ENCODE measurements at places on chromosomes 3 and 15.
A peak's percentile ranks its signal among the peaks of the same experiment; 100 is the strongest.

DNA sequence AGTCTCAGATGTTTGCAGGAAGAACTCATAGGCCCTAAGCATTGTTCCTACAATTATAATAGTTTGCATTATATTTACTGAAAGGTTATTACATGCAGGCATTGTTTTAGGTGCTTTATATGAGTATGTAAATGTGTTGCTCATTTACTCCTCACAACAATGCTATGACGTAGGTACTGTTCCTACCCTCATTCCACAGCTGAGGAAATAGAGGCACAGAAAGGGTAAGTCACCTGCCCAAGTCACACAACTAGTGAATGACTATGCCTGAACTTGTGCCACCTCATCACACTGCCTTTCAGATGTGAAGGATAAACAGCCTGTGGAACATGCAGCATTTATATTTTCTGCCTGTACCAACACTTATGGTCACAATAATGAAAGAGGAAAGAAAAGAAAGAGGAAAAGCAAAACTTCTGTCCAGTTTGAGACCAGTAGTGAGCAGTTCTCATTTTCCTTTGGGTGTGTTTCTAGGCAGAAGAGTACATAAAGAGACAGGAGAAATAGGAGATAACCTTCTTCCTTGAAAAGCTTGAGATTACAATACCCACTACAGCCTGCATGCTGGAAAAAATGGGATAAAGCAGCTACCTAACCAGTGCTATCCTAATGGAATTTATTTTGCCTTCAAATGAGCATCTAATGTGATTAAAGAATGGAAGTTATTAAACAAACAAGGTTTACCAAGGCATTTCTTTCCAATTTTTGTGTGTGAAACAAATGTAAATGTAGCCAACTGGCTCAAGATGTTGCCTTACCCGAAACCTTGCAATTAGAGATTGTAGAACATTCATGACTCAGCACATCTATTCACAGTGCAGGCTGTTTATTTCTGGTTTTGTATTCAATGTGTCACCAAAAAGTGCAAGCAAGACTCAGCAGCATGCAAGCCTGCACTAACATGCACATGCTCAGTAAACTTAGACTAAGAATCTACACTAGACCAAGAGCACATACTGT, 20.5 kb upstream of the ENTPD3 start:
- DNase-seq = no peak

- no peak for DNase-seq
These were observed 35.1 kb downstream of the HMG20A start for GRCh38 chr15:77455696-77456321.

GRCh38 chr15:39273717-39274411, 307.0 kb upstream of the THBS1 start:
- no peak for DNase-seq

DNA sequence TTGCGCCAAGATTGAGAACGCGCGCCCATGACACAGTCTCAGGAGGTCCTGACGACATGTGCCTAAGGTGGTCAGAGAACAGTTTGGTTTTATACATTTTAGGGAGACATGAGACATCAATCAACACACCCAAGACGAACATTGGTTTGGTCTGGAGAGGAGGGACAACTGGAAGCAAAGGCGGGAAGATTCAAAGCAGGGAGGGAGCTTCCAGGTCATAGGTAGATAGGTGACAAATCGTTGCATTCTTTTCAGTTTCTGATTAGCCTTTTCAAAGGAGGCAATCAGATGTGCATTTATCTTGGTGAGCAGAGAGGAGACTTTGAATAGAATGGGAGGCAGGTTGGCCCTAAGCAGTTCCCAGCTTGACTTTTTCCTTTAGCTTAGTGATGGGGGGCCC, 828.4 kb upstream of the DPPA4 start:
- DNase-seq = no peak

- DNase-seq = peak; percentile 44
These were observed 2.0 kb upstream of the HYAL2 start for GRCh38 chr3:50324351-50325112.

DNA sequence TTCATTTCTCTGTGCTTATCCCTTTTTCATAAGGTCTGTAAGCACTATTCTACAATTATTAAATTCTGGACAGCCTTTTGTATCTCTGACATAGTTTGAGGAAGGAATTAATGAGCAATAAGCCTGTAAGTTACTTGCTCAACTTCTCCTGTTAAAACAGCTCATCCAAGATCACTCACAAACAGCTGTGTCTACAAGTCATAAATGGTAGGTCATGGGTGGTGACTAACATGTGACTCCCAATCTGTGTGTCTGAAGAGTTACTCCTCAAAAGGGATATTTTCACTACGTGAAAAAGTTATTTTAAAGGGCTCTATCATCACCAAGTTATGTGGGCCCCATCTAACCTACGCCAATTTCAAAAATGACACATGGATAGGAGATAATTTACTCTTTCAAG, 145.2 kb upstream of the CBLB start:
- no peak for DNase-seq

DNA sequence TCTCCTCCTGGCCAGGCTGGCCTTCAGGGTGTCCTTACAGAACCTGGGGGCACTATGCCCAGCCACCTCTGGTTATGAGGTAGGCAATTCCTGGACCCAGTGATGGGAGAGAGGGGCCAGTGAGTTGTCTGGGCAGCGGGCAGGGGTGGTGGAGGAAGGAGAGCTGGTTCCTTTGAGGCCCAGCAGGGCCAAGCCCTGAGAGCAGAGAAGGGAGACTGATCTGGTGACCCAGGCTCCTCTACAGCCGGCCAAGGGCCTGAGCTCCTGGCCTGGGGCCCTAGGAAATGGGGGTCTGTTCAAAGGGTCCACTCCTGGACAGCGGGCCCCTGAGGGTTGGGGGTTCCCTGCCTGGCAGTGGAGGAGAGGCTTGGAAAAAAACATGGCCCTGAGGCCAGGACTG, 7.9 kb downstream of the SLC38A3 start:
- DNase-seq = no peak
